ENCODE measurements at places on chromosomes 7 and 10.

DNA sequence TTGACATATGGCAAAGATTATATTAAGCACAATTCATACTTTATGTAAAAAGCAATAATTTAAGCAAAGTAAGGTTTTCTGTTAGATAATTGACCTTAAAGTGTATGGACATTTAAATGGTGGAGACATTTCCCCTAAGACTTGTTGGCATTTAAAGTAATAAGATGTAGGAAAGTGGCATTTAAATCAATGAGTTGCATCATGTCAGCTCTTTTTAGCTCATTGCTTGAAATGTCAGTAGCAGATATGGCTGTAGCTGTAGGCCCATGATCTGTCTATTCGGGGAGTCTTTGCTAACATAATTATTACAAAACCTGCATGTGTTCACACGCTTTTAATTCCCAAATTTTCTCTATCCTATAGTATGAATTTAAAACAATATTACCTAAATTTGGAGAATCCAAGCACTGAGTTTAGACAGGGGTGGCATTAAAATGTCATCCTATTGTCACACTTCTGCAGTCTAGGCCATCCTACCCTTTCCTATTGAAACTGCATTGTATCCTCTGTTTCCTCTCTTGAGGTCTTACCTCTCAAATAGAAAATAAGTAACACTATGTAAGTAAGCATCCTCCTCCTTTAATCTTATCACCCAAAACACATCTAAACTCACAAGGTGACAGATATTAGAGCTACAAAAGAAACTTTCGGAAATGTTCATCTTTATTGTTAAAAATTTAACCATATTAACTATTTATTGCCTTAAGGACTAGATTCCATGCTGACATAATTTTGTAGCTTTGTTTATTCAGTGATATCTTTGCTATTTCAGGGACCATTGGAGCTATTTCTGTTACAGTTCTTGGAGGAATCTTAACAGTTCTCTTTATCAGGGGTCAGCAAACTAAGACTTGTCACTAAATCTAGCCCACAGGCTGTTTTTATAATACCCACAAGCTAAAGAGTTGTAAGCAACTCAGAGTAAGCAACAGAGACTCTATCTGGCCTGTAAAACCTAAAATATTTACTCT, 91.2 kb downstream of the LCOR start:
- DNase-seq = no peak

- no peak for DNase-seq
Observed at GRCh38 chr7:129009437-129009836, 45.5 kb downstream of the TNPO3 start.

- DNase-seq = no peak
Observed at GRCh38 chr10:59131666-59132065, 44.8 kb upstream of the PHYHIPL start.

GRCh38 chr7:137934941-137935883, 66.7 kb downstream of the CREB3L2 start:
- DNase-seq = no peak

DNA sequence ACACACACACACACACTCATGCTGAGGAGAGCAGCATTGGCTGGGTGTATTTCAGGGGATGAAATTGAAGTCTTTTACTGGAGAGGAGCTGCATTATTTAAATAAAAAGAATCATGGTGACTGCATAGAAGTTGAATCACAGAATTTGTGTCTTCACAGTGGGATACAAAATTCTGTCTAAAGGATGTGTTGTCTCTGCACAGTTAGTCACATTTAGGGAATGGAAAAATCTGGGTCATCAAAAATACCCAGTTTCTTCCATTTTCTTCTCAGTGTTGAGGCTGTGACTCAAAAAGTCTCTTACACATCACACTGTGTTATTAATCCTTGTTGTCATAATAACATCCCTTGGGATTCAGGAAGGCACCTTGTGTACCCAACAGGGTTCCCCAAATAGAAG, 10.9 kb downstream of the PAPSS2 start:
- no peak for DNase-seq

DNA sequence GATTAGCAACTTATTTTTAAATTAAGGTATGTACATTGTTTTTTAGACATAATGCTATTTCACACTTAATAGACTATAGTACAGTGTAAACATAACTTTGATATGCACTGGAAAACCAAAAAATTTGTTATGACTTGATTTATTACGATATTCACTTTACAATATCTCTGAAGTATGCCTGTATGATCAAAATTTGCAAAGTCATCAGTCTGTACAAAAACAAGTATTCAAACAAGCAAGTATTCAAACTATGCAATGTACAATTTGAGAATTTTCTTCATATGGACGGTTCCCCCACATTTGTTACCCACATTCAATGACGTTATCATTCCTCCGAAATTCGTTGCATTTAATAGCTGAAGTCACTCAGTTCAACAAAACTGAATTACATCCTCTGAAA, 147.9 kb downstream of the AVL9 start:
- DNase-seq = no peak

GRCh38 chr7:107103369-107103768, 58.9 kb downstream of the PRKAR2B start:
- DNase-seq = no peak

DNA sequence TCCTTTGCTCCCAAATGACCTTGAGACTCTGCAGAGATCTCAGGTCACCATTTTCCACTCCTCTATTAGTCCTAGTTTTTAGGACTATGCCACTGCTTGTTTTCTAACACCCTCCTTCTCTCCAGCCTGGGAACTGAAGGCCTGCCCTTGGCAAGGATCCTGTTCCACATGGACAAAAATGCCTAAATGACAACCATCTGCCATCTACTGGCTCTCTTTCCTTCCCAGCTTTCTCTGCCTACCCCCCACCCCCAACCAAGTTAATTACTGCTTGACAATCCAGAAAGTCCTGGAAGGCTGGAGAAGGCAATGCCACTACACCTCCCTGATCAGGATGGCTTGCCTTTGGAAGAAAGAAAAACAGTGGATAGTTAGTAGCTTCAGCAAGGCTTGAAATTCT, 44.8 kb upstream of the SP8 start:
- no peak for DNase-seq

DNA sequence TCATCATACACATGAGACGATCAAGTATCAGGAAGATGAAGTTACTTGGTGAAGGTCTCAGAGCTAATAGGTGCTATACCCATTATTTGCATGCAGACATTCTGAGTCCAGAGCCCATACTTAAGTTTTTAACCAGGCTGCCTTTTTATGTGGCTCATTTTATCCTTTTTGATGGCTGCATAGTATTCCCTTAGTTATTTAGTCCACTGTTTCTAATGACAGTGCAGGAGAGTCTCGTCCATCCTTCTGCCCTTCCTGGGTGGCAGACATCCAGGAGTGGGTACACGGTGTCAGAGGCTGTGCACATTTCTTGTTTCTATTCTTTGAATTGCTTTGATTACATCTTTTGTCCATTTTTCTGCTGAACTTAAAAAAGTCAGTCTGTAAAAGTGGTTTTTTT, 11.8 kb downstream of the PPP2R2D start:
- no peak for DNase-seq

GRCh38 chr10:79112881-79113431, 44.2 kb downstream of the ZMIZ1 start:
- DNase-seq = no peak

DNA sequence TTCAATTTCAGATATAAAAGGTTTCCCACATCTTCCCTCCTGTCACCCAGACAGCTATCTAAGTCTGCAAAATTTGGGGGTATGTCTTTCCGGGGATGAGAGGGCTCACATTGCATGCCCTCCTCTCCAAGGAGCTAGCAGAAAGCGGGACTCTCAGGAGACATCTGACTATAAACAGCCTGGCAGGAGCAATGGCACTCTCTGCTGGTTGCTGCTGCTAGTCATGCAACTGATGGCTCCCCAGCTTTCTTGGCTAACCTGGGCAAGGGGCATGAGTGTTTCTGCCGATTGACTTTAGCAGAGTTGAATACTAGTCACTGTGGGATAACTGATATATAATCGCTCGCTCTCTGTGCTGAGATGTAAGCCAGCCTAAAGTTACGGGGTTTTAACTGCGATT, 12.0 kb downstream of the TBX20 start:
- DNase-seq = no peak

GRCh38 chr7:48067475-48067874, 21.6 kb upstream of the UPP1 start:
- DNase-seq = no peak

DNA sequence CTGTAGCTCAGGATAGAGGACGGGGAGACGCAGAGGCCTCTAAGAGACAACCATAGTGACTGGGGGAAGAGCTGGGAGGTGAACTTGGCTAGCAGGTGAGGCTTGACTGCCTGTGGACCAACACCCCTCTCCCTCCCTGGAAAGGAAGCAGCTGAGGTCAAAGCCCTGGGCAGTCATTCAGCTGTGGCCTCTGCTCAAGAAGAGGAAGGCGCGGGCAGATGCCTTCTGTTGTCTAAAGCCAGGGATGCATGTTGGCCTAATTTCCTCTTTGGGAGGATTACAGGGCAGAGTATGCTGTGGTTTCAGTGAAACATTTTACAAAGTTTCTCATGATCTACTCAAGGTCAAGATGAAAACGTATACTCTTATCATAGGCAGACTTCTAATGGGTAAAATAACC, 327.1 kb downstream of the PRPF18 start:
- DNase-seq = no peak

DNA sequence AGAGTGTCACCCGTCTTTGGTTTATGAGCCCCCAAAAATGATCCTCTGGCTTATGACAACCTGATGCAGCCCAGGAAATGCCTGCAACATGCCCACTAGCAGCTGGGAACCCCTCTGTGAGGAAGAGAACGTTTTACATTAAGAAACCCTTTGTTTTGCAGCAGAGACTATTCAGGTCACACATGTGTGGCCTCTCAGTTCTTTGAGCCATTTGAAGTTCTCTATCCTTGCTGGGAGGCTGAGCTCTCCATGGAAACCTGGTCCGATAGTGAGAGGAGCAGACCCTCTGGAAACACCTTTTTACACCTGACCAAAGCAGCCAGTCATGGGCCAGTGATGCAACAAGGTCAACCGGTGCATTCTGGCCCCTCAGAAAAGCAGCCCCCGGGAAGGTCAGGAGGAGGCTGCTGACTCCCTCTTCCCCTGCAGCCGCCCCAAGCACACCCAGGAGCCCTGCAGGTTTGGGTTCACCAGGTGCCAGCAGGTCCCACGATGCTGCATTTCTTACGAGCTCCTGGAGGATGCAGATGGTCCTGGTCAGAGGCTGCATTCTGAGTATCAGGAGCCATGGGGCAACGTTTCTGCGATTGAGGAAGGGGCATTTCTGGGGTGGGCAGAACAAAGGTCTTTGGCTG, 134.3 kb downstream of the ZMYND11 start:
- no peak for DNase-seq

DNA sequence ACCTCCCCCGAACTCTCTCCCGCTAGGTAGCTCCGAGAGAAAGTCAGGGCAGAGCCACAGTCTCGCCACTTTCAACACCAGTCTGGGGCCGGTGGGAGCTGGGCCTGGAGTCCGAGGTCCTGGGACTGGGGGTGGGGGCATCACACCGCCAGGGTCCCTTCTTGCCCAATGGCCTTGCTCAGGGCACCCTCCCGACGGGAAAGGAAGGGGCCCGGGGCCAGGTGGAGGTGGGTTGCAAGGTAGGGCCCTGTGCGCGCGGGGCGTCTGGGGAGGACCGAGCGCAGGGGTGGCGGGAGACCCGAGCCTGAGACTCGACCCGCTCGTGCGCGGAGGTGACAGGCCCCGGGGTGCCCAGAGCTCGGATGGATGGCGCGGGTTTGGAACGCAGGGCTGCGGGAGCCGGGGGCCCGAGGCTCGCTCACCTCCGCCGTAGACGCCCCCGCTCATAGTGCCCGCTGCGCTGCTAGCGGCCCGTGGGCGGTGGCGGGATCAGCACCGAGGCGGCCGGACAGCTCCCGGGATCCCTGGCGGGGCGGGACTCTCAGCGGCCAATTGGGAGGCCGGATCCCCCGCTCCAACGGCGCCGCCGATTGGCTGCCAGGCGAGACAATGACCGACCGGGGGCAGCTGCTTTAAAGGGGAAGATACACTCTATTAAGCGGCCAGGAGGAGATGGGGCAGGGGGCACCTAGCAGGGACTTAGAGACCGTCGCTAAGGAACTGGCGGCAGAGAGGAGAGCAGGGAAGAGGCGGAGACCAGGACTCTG, at the start of gene ACTL6B:
Gene ACTL6B, minus strand, starts transcription at position 541 of the 767 bp plus-strand sequence. Its CDS starts 94 bp downstream, at position 447.
- DNase-seq = peak; percentile 74

- DNase-seq = no peak
Observed at GRCh38 chr10:86451604-86451960, 70.0 kb downstream of the WAPL start.

DNA sequence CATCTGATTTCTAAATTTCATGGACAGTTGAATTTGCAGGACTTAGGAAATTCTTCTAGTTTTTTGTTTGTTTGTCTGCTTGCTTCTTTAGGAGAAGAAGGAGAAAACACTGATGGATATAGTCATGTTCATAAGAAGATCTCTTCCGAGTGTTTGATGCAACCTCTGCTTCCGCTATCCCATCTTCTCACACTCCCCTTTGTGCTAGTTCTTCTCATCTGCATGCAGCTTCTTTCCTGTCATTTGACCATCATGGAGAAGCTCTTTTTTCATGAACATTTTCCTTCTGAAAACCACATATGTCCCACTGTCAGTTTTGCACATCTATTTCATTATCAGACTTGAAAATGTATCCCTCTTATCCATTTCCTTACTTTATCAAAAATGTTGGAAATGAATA, 346.9 kb upstream of the PRKCQ start:
- DNase-seq = no peak

- no peak for DNase-seq
Observed at GRCh38 chr7:170551-171363, 21.6 kb upstream of the FAM20C start.

DNA sequence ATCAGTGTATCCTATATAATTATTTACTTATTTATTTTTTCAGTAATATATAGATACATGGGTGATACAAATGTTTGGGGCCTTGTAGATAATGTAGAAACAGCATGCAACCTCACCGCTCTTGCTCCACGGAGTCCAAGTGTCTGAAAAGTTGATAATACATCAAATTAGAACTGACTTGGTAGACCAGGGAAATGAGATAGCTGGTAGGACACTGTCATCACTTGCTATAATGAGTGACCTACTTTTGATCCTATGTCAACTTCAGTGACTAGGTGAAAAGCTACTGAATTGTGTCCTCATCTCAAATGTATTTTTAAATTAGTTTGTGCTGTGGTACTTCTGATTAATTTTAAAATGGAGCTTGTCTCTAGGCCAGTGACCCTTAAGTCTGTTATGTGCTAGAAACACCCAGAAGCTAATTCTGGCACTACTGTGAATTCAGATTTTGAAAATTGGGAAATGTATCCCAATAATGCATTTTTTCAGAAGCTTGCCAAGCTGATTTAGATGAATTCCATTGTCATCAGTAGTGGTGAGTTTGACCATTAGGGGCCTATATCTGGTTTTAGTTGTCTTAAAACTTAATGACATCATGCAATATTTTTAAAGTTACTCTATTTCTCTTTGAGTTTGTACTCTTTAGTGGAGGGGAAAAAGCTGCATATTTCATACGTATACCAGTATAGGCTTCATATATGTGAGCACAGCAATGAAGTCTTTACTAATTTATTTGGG, 17.4 kb downstream of the CDK1 start:
- DNase-seq = no peak

- DNase-seq = no peak
Observed at GRCh38 chr7:35605760-35606159, 89.2 kb downstream of the HERPUD2 start.

Data from activated naive CD8-positive, alpha-beta T cell treated with anti-CD3 and anti-CD28 coated beads for 36 hours (primary cell).